T-helper 2 cell treated with Interferon-gamma antibody and Interleukin-4, amounts not matched to agents 100 ng/mL and 5 ng/mL, for 36 hours (primary cell): ENCODE measurements at places on chromosomes 13 and 19. TPM values are rescaled to one million over a fixed set of nuclear protein-coding genes. Genes with fewer than 3 reads are reported as not detected.

CEACAM5 gene
- not detected in 2 replicates for total RNA-seq

KLK12 gene
- not detected in 2 replicates for total RNA-seq

PRSS57 gene
- not detected in 2 replicates for total RNA-seq

EHD2 gene
- total RNA-seq = 0.11 TPM in 1 of 2 replicates, not detected in the other

CYP2A6 gene
- total RNA-seq = not detected in 2 replicates

ONECUT3 gene
- total RNA-seq = not detected in 2 replicates

PLK5 gene
- total RNA-seq = 0.07 TPM in 1 of 2 replicates, not detected in the other

SYCN gene
- not detected in 2 replicates for total RNA-seq

MUC16 gene
- total RNA-seq = not detected in 2 replicates

NANOS3 gene
- total RNA-seq = 0.70 TPM in 1 of 2 replicates, not detected in the other

SAFB gene
- 128 TPM in 2 replicates for total RNA-seq

ZNF575 gene
- total RNA-seq = 3.1 and 3.7 TPM in 2 replicates

ZNF550 gene
- total RNA-seq = 9.0 and 10.0 TPM in 2 replicates

CXCL17 gene
- not detected in 2 replicates for total RNA-seq

LRRC63 gene
- total RNA-seq = 1.1 and 1.2 TPM in 2 replicates

AXL gene
- not detected in 2 replicates for total RNA-seq

ZNF649 gene
- total RNA-seq = 13.0 and 13.5 TPM in 2 replicates

TFPT gene
- 32.0 and 38.2 TPM in 2 replicates for total RNA-seq

ZNF506 gene
- 15.3 and 16.7 TPM in 2 replicates for total RNA-seq

ZNF8 gene
- total RNA-seq = 4.8 and 4.9 TPM in 2 replicates

FLT3LG gene
- total RNA-seq = 271 and 275 TPM in 2 replicates

PCDH20 gene
- not detected in 2 replicates for total RNA-seq

ZNF701 gene
- total RNA-seq = 23.7 and 24.5 TPM in 2 replicates

TUBA3C gene
- not detected in 2 replicates for total RNA-seq

PRTN3 gene
- total RNA-seq = not detected in 2 replicates

LIM2 gene
- 0.18 TPM in 1 of 2 replicates, not detected in the other for total RNA-seq

SCEL gene
- total RNA-seq = not detected in 2 replicates

TMPRSS9 gene
- total RNA-seq = not detected in 2 replicates

HTR2A gene
- not detected in 2 replicates for total RNA-seq

ZNF426 gene
- 10.6 and 11.9 TPM in 2 replicates for total RNA-seq

ZNF548 gene
- 17.1 and 19.9 TPM in 2 replicates for total RNA-seq

ZNF576 gene
- 15.6 and 17.5 TPM in 2 replicates for total RNA-seq

LGALS7B gene
- total RNA-seq = not detected in 2 replicates

MBD3L3 gene
- total RNA-seq = not detected in 2 replicates

PSG1 gene
- not detected in 2 replicates for total RNA-seq

CATSPERD gene
- not detected in 2 replicates for total RNA-seq

CPB2 gene
- total RNA-seq = not detected in 2 replicates

ADPRHL1 gene
- total RNA-seq = 0.98 TPM in 2 replicates

MEF2B gene
- 2.3 and 3.3 TPM in 2 replicates for total RNA-seq
